Kidney tubule cell (primary cell): ENCODE measurements at places on chromosomes 2 and 18.

DNA sequence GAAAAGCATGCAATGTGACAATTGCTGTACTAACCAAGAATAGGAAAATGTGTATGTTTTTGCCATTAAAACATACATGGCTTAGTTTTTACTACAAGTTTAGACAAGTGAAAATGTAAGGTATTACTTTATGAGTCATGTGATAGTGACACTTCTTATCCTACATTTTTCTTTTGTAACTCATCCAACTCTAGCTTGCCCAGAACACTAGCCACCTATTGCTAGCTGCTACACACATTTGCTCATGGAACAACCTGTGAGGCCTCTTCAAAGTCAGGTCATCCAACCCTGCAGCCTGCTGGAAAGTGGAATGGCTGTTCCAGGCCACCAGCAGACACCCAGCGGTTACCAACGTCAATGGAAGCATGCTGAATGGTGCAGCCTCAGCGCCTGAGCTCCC lies 1043.9 kb downstream of the TMEM182 start:
- peak; percentile 76 for DNase-seq

GRCh38 chr18:21167641-21168377 lies 56.2 kb upstream of the ROCK1 start:
- DNase-seq: peak; percentile 52

GRCh38 chr18:2050702-2051201 lies 520.6 kb downstream of the METTL4 start:
- peak; percentile 98 for DNase-seq

DNA sequence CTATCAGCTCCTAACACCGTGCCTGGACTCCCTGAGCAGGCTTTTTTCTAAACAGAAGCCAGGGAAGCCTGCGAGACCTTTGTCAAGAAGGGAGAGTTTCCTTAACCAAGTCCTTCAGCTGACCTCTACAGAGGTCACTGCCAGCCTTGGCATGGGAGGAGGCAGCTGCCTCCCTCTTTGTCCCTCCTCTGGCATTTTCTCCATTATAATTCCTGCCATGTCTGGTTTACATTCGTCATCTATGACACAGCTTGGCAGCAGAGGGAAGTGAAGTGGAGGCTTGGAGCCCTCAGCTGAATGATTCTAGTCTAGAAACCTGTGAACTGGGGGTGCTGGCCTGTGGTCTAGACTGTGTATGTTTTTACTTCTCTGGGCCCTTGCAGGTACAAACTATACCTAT lies 22.5 kb downstream of the LIPG start:
- DNase-seq: peak; percentile 51

DNA sequence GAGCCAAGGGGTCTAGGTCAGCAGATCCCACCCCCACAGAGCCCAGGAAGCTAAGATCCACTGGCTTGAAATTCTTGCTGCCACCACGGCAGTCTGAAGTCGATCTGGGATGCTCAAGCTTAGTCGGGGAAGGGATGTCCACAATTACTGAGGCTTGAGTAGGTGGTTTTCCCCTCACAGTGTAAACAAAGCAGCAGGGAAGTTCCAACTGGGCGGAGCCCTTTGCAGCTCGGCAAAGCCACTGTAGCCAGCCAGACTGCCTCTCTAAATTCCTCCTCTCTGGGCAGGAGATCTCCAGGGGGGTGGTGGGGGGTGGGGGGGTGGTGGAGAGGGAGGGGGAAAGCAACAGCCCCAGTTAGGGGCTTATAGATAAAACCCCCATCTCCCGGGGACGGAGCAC lies 419.5 kb downstream of the NUP35 start:
- peak; percentile 16 for DNase-seq
